ENCODE measurements at places on chromosomes 11 and 22.

DNA sequence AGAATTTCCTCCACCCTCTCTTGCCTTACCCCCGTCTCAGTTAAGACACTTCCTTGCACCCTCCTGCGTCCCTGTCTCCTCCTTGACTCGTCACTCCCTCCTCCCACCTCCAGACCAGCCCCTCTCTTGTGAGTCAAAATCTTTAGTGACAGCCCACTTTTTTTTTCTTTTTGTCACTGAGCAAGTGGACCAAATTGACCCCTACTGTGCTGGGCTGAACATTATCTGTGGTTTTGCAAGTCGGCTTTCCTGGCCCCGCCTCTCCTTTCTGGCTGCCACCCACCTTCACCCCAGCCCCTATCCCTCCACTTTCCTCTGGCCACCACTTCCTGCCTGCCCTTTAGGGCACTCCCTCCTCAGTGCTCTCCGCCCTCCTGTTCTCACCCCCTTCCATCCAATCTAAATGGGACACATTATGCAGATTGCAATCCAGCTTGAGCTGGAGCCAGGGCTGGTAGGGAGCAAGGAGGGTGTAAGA lies at the start of gene APLNR:
TSS of gene APLNR (minus strand) at position 47 of the 478 bp plus-strand sequence. CDS start 246 bp downstream, outside the sequence.
- no peak for DNase-seq

DNA sequence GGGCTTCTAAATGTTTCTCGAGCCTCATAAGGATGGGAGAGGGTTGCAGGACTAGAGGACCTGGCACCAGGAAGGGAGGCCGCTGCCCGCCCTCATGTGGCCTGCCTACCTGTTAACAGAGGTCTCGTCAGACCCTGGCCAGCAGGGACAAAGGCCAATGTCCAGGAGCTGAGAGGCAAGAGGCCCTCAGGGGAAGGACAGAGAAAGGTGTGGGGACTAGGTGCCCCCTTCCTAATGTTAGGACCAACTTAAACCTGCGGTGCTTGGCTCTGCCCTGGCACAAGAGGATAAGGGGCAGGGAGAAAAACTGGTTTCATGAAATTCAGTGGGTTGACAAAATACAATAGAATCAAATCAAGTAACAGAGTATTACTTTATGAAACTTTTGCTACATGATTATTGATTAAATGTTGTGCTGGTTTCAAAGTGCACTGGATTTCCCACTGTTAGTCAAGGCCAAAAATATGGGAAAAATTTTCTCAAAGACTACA lies 20.0 kb upstream of the SYT12 start:
- no peak for DNase-seq

- DNase-seq = no peak
Measured at GRCh38 chr11:103397369-103397768, 288.1 kb downstream of the DYNC2H1 start.

DNA sequence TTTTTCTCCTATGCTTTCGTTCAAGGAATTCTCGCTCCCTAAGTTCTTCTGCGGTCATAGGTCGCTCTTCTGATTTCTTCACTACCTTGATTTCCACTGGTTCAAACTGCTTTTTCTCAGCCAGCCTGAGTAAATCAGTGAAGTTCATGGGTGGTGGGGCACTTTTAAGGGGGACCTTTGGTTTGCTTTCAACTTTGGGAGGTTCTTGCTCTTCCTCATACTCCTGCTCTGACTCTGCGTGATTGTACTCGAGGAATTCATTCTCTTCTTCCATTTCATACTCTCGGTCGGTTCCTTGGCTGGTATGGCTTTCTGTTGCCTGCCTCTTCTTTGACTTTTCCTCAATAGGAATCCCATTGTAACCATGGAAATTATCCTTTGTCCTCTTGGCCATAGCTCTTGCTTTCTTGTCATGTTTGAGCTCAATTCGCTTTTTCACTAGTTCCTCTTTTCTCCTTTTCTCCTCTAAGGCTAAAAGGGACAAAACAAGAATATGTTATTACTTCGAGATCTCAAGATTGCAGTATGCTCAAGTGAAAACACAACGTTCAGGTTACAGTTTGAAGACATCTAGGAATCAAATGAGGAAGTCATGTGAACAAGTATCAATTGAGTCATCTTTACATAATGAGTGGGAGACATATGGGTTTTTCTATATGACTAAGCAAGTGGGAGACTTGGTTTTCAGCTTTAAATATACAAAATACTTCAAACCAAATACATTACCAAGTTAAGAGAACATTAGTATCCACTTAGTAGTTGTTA lies 16.2 kb downstream of the MISFA start:
- no peak for DNase-seq

DNA sequence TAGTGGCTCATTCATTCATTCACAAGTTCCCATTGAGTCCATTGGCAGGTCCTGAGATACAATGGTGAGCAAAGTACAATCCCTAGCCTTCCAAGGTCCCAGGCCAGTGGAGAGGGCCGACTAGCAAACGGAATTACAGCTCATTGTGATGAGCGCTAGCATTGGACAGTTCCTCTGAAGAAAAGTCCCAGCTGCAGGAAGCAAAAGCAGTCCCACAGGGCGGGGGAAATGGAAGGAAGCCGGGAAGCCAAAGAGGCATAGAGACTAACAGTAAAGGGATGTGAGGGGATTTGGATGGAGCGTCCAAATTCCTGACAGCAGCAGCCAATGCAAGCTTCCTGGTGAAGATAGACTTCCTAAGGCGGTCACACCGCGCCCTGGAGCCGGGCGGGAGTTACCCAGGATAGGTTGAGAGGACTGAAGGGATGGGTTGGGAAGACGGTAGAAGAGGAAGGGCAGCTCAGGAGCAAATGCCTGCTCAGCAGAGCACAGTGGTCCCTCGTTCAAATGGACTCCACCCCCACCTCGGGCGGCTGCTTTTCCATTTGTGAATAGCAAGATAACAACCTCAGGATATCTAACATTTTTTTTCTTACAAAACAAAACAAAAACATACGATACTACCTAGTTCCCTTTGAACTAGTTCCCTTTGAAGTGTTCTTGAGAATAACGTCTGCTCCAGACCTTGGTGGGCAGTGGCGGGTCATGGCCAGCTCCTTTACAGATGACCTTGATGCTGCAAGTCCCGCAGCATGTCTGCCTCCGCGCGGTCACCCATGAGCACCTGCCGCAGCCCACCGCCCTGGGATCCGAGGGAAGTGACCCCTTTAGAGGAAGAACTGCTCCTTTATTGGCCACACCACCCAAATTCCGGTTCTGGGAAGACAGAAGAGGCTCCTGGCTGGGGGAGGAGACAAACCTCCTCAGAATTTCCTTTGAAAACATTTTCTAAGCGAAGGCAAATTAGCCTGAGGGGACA lies 132.9 kb downstream of the RASSF10 start:
- DNase-seq = no peak

GRCh38 chr11:68357568-68357967 lies 45.2 kb downstream of the LRP5 start:
- no peak for DNase-seq

DNA sequence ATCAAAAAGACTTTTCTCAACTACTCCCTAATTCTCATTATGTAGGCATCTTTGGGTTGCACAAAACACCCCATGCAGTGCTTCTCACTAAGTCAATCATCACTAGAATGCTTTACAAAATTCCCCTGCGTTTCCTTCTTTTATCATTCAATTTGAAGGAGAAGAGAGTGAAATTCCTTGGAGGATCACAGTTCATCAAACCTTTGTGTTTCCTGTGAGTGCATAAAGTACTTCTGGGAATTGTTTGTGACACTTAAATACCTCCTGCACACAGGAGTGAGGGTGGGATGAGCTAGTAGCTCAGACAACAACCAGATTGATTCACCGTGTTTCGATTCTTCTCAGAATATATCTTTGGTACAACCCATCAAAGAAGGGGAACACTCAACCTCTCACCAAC lies 3.7 kb upstream of the OR5AR1 start:
- no peak for DNase-seq

DNA sequence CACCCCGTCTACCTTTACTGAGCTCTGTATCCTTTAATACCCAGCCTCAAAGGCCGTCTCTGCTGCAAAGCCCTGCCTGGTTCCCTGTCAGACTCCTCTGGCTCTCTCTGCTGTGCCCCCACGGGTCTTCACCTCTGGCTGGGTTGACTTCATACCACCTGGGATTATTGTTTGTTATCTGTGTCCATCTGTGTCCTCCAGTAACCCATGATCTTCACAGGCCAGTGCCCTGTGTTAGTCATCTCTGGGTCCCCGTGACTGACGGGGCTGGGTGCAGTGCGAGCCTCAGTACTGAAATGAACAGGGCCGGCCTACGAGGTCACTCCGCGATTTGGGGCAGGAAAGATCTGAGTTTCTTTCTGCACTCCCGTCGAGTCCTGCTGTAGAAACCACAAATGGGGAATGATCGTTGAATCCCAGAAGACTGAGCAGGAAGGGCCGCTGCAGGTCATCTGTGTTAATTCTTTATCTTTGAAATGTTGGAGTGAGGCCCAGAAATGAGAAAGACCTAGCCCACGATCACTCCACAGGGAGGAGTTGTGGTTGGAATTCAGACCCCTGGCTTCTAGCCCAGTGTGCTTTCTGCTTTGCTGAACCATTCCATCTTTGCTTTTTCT lies 12.3 kb upstream of the TUB start:
- peak; percentile 75 for DNase-seq

- DNase-seq = no peak
Measured at GRCh38 chr11:115364896-115365295, 139.3 kb downstream of the CADM1 start.

DNA sequence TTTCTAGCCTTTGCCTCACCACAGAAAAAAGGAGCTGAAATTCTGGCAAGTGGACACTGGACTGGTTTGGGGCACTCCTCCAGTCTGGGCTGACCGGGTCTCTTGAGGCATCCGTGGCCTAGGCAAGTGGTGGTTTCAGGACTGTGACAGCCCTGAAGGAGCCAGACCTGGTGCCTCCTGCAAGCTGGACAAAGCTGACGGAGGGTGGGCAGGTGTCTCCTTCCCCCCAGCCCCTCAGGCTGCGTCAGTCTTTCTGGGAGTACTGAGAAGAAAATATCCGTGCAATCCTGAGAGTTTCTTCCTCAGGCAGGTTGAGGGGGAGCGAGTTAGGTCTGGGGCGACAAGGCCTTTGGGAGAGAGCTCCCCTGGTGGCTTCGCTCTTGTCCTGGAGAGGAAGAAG lies 4.3 kb upstream of the UCP3 start:
- no peak for DNase-seq

DNA sequence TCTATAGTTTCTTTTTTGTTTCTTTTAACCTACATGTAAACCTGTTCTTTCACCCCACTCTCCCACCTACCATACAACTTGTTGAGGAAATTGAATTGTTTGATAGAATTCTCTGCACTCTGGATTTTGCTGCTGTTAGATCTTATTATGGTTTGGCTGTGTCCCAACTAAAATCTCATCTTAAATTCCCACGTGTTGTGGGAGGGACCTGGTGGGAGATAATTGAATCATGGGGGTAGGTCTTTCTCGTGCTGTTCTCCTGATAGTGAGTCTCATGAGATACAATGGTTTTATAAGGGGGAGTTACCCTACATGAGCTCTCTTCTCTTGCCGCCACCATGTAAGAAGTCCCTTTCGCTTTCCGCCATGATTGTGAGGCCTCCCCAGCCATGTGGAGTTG lies 15.0 kb upstream of the PITPNB start:
- DNase-seq = no peak

DNA sequence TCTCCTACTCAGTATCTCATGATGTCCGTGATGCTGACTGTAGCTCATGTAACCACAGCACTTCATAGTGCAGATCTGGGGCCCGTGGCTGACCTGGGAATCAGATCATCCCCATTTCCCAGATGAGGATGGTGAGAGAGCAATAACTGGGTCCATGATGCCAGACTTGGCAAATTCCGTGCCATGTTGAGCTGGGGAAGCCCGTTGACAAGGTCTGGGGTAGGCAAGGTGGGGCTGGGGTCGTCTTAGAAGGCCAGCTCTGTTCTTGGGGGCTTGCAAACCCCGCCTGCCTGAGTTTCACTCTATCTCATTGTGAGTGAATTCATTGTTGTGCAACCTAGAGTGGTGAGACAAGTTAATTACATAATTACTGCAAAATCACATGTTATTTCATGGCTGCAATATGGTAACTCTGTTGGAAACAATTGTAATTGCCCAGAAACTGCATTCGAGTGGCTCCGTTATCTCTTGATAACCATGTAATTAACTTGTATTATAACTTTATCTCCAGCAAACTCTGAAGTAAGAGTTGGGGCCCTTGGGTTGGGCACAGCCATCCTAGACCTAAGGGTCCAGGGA lies 41.7 kb downstream of the LMO1 start:
- DNase-seq = no peak

GRCh38 chr22:20566420-20567260 lies 59.2 kb downstream of the MED15 start:
- DNase-seq = no peak

GRCh38 chr11:14703731-14704130 lies 60.1 kb downstream of the PDE3B start:
- no peak for DNase-seq

GRCh38 chr11:5923794-5924193 lies 18.3 kb upstream of the OR56A3 start:
- no peak for DNase-seq

DNA sequence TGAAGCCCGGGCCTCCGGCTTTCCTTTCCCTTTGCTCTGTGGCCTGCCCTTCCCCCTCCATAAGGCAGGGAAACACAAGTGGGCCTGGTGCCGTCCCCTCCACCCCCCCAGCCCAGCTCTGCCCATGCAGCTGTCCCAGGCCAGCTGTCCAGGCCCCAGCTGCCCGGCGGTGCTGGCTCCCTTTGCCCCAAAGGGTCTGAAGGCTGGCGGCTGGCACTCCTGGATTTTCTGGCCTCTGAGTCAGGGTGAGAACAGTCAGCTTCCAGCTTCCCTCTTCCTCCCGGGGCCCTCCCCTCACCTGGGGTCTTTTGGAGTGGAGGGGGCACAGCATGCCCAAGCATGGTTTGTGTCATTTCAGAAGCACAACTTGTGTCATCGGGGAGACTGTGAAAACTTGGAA lies 27.8 kb downstream of the CD82 start:
- no peak for DNase-seq

- DNase-seq = no peak
Measured at GRCh38 chr11:107999759-108000455, 8.8 kb upstream of the CUL5 start.

DNA sequence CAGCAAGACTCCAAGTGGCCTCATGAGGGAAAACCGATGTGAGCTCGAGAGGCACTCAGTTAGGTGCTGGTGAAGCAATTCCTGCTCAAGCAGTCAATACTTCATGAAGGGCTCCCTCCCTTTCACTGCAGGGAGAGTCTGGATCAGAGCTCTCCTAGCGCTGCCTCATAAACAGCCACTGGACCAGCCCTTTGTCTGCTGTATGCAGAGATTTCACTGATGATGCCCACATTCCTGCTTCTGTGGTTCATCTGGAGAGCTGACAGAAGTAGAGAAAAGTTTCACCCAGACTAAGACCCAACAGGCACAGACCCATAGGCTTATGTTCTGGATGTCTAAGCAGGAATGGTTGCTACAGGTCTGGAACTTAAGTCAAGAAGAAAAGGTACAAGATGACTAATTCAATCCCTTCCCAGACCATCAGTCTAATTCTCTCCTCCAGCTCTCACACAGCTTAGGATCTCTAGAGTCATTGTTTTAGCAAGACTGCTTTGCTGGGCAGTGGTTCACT lies 4.0 kb downstream of the UCP2 start:
- DNase-seq = no peak

Data from non-pigmented ciliary epithelial cell (primary cell).